Stimulated activated CD8-positive, alpha-beta memory T cell treated with anti-CD3 and anti-CD28 coated beads, Interleukin-7, amount 100 ng/mL, for 1 hour (primary cell): ENCODE measurements at places on chromosomes 12 and 14.

DNA sequence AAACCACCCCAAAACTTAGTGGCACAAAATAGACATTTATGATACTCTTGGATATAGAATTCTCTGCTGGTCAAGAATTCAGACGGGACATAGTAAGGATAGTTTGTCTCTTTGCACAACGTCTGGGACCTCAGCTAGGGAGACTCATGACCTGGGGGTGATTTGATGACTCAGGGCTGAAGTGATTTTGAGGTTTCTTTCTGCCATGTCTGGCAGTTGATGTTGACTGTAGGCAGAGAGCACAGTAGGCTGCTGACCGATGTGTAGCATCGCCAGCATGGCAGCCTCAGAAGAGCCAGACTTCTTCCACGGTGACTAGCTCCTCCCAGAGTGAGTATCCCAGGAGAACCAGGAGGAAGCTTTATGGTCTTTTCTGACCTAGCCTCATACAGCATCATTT lies 88.9 kb upstream of the FRMD6 start:
- DNase-seq, result no peak

DNA sequence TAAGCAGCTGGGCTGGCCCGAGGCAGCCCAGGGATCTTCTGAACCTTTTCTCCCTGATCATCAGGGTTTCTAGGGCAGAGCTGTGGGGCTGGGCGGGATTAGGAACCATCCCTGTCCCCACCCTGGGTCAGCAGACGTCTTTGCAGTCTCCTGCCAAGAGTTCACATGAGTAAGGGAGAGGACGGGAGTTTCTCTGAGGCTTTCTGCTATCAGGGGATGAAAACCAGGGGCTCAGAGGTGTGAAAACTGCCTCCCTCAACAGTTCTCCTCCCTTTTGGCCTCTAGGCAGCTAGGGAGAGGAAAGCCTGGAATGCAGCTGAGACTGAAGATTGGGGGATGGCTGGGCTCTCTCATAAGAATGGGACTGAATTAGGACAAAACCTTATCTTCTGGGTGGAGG lies 7.9 kb downstream of the ZNF385A start:
- DNase-seq, result no peak

DNA sequence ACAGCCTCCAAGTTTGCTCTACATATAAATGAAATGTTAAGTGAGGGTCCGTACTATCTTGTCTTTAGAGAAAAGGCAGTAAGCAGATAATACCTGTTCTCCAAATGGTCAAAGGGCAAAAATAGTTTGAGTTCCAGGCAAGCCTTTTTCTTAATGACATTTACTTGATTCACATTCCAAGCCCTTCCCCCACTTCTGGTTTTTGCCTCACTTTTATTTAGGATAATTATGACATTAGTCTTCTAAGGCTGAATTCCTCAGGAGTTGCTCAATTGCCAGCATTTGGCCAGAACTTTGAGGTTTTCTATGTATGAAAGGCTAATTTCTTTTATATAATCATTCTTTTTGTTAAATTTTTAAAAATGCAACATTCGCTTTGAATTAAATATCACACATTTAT lies 62.5 kb upstream of the DUSP6 start:
- DNase-seq, result no peak

- DNase-seq, result no peak
Measured at GRCh38 chr12:67137256-67137655, 131.9 kb upstream of the CAND1 start.

DNA sequence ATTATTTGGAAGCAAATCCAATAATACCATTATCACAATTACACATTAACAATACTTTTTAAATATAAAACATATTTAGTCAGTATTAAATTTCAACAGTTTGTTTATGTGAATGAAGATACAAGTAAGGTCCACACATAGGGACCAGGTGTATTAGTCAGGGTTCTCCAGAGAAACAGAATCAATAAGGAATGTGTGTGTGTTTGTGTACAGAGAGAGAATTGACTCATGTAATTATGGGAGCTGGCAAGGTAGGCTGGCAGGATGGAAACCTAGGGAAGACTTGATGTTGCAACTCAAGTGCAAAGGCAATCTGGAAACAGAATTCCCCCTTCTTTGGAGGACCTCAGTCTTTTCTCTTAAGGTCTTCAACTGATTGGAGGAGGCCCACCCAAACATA lies 123.2 kb upstream of the OTX2 start:
- no peak for DNase-seq

- DNase-seq, result no peak
Measured at GRCh38 chr12:23356440-23356839, 593.0 kb downstream of the SOX5 start.

DNA sequence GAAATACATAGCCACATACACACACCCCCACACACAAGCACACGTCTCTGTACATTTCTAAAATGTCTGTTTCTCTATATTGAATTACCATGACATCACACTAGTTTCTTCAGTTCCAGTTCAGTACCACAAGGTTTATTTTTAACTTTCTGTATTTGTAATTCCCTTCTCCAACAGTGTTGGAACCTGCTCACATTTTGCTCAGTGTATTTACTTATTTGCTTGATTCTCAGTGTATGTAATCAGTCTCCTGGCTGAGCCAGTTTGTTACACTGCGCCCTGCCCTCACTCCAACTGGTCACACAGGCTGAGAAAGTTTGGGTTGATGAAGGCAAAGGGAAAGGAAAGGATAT lies 67.1 kb downstream of the MON2 start:
- no peak for DNase-seq

DNA sequence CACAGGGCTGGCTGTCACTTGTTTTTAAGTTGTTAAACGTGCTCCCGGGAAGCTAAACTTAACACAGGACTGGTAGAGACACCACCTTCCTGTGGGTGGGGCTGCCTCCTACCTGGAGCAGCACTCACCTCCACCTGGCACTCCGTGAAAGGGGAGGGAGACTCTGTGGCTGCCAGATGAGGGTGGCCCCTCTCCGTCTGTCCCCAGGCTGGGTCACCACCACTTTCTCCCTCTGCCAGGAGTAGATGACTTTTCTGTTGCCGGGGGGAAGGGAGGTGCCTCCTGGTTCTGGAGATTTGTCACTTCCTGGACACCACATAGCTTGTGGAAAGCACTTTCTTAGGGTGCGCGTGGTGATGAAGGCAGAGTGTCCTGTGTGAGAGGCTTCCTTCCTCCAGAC lies 81.3 kb downstream of the WDR20 start:
- DNase-seq, result no peak

DNA sequence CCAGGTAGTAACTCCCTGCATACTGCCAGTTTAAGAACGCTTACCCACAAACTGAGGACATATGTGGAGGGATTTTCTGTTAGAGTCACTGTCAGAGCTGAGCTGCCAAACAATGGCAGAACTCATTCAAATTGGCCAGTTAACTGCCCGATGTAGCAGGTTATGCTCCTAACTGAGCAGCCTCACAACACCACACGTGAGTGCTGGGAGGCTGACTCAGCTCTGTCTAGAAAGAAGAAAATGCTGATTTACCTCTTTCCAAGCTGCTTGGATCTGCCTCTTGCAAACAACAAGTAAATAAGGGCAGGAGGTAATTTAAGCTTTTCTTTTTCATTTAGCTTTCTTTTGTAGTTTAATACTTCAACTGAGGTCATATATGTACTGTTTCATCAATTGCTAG lies 195.6 kb downstream of the PELI2 start:
- no peak for DNase-seq

GRCh38 chr12:46260124-46260912 lies 8.5 kb downstream of the SLC38A1 start:
- no peak for DNase-seq

GRCh38 chr12:25929142-25929541 lies 29.3 kb upstream of the RASSF8 start:
- no peak for DNase-seq

- DNase-seq, result no peak
Measured at GRCh38 chr14:49287004-49287403, 299.2 kb downstream of the RPS29 start.

DNA sequence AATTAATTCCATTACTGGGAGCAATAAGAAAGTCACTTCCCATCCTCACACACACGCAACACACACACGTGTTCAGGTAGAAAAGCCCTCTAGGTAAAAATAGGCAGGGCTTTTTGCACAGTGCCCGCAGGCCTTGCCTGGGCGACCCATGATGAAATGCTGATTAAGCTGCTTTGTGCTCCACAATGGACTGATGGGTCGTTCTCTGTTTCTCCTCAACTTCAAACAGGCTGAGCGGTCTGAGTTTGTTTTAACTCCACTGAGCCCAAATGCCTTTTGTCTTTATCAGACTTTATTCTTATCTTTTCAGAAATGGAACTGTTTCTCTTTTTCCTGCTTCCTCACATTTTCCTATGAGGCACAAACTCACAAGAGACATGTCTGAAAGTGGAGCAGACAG lies 9.4 kb upstream of the DACT1 start:
- no peak for DNase-seq

DNA sequence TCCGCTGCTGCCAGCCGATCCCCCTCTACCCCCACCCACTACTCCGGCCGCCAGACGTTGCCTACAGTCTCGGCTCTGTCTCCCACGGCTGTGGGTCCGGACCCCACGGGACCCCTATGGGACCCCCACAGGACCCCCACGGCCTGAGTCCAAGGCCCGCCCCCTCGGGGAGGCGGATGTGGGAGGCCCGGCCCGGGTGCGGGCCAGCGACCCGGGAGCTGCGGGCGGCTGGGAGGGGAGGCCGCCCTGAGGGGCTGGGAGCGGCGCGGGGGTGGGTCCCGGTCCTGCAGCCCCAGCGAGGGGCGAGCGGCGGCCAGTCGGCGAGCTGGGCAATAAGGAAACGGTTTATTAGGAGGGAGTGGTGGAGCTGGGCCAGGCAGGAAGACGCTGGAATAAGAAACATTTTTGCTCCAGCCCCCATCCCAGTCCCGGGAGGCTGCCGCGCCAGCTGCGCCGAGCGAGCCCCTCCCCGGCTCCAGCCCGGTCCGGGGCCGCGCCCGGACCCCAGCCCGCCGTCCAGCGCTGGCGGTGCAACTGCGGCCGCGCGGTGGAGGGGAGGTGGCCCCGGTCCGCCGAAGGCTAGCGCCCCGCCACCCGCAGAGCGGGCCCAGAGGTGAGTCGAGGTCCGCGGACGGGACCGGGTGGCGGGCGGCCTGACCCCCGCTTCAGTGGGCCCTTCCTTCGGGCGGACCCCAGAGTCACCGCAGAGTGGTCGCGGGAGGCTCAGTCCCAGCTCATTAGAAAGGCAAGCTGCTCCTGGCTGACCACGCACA lies at the start of gene ACVRL1:
Gene ACVRL1, plus strand, starts transcription at position 422 of the 773 bp plus-strand sequence. CDS start 4,971 bp downstream, outside the sequence.
- no peak for DNase-seq

- no peak for DNase-seq
Measured at GRCh38 chr14:57933349-57933748, 67.5 kb upstream of the SLC35F4 start.

DNA sequence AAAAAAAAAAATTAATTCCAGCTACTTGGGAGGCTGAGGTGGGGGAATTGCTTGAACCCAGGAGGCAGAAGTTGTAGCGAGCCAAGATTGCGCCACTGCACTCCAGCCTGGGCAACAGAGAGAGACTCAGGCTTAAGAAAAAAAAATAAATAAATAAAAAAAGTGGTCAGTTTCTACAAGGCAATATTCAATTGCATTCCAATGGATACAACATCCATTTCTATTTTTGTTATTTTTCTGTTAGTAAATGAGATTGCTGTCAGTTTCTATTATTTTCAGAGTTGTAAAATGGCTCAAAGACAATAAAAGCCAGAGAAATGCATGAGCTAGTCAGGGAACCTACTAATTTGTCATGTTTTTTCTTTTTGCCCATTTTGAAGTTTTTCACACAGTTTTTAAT lies 119.2 kb downstream of the PDE3A start:
- no peak for DNase-seq

- no peak for DNase-seq
Measured at GRCh38 chr14:70988452-70988851, 81.2 kb downstream of the PCNX1 start.

GRCh38 chr12:127194176-127194575 lies 1072.8 kb upstream of the TMEM132C start:
- DNase-seq, result no peak

DNA sequence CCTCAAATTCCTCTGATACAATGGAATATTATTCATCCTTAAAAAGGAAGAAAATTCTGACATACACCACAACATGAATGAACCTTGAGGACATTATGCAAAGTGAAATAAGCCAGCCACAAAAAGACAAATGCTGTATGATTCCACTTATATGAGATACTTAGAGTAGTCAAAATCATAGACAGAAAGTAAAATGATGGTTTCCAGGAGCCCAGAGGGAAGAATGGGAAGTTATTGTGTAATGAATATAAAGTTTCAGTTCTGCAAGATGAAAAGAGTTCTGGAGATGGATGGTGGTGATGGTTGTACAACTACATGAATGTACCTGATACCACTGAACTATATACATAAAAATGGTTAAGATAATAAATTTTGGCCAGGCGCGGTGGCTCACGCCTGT lies 18.3 kb downstream of the VWF start:
- DNase-seq, result no peak

DNA sequence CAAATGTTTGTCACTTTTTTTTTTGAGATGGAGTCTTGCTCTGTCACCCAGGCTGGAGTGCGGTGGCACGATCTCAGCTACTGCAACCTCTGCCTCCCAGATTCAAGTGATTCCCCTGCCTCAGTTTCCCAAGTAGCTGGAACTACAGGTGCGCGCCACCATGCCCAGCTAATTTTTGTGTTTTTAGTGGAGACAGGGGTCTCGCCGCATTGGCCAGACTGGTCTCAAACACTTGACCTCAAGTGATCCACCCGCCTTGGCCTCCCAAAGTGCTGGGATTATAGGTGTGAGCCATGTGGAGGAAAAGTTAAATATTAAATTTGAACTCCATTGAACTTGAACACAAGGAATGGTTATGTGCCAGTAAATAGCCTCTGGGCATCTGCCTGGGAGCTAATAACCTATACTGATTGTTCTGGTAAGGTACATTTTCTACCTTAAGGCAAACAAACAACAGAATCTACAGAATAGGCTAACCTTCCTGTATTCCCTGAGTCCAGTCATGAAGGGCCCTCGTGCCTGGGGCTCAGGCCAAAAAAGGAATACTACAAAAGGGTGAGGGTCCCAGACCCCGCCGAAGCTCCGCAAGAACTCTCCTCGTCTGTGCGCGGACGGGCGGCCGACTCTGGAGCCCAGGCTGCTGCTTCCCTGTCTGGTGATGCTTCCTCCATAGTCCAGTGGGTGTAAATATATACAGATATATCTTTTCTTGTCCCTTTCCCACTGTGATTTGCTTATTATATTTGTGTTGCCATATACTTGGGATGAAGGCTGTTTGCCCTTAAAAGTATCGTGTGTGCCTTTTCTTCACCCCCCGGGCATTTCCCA lies 74.0 kb upstream of the EIF5 start:
- no peak for DNase-seq
